Hematopoietic multipotent progenitor cell treated with erythropoietin and hydrocortisone succinate and interleukin-3 and kit ligand, for 15 days (in vitro differentiated cells): ENCODE measurements at places on chromosomes 1 and 21.

DNA sequence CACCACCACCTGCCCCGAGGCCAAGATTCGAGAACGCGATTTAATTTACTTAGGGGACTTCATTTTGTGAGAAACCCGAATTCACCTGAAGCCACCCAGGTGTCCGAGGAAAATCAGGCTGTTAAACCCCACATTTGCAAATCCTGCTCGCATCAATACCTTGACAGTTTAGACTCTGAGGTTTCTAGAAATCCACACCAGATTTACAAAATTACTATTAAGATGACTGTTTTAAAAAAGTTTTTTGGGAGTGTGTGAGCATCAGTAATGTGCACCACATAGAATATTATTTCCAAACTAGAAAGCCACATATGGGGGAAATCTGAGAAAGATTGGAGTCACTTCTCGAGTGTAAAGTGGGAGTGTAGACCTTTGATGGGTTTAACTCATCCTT lies 685 bp downstream of the RIMKLA start:
- no peak for DNase-seq

- DNase-seq, result no peak
Observed at GRCh38 chr1:160206421-160207117, 1.4 kb downstream of the PEA15 start.

GRCh38 chr21:42319851-42320572 lies 4.8 kb upstream of the TFF3 start:
- DNase-seq, result no peak

DNA sequence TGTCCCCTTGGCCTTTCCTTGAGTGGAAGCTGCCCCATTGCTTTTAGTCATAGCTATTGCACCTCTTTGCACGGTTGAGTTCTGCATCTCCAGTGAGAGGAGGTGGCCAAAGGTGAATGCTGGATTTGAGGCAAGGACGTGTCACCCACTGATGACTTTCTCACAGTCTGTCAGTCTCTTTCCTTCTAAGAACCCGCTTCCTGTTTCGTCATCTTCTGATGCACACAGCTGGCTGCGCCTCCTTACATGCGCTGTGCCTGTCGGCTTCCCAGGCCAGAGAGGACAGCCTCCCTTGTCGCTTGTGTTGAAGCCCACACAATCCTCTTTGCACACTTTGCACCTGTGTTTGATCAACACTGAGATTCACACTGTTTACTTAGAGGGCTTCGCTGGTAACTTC lies 41.8 kb upstream of the PWP2 start:
- no peak for DNase-seq

DNA sequence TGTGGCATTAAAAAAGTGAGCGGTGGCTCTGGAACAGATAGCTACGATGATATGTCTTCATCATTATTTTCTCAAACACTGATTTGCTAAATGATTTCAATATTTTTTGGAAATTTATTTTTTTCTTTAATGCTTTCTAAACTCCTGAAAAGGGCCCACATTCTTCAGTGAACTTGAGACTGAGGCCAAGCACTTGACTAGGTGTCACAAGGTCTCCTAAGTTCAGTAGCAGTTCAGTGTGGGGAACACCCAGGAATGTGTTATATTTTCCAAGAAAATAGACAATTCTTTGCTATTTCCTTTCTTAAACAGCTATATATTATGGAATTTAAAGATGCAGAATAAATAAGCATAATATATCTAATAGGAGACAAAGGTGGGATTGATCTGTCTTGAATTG lies 850.9 kb downstream of the USP25 start:
- DNase-seq, result no peak
